HT1080 (cell line): ENCODE measurements at places on chromosomes 2 and 18.

DNA sequence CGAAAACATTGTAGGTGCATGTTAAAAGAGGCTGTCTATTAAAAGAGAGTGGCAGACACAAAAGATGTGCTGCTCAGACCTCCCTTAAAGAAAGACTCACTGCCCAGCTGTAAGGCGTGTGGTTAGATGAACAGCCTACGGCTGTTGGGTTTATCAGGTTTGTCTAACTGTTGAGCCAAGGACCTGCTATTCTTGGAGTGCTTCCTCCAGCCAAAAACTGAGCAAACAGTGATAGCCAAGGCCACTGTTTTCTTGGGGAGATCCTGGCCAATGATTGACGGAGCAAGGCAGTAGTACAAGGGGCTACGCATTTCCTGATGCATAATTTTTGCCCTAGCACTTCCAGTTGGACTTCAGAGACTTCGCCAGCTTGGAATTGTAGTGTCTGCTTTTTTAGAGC, 1.4 kb upstream of the RAB3GAP1 start:
- no peak for DNase-seq

- no peak for DNase-seq
Observed at GRCh38 chr2:26884486-26884885, 36.6 kb downstream of the DPYSL5 start.

DNA sequence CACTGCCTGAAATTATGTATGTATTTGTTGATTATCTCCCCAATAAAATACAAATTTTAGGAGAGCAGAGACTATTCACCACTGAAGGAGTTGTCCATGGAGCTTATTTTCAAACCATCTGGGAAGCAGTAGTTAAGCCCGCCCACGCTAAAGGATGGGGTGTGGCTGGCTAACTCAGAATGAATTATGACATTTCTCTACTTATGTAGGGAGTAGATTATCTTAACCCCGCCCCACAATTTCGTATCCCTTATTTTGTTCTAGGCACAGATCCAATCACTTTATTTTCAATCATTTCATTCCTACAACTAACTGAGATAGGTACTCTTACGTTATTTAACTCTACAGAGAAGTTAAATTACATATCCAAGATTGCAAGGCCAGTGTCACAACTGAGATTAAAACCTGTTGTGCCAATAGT, 1.4 kb upstream of the LAPTM4A start:
- peak; percentile 60 for DNase-seq

- DNase-seq = peak; percentile 21
Observed at GRCh38 chr2:27489118-27489497, 435 bp downstream of the IFT172 start.

DNA sequence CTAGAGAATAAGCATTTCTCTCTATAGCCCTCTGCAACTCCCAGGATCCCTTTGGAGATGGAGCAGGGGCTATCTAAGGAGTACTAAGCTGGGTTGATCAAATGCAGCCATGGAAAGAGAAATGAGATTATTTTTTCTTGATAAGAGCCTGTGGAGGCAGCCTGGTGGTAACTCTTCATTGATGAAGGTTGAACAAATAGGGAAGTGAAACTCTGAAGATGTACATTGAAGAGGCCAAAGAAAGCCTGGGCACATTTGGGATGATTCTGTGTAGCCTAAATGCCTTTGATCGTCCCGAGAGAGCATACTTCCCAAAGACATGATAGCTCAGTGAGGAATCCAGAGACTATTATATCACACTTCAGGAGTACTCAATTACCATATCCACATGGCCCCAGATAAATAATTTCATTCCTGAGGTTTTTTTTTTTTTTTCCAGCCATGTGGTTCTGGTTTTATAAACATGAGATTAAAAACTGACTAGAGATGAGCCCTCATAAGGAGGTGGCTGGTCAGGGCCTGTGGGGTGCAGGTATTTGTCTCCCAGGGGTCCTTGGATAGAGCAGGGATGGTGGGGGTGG, 192.5 kb downstream of the TPGS2 start:
- no peak for DNase-seq

- DNase-seq = no peak
Observed at GRCh38 chr18:80238651-80239260, 8.6 kb downstream of the PARD6G start.

DNA sequence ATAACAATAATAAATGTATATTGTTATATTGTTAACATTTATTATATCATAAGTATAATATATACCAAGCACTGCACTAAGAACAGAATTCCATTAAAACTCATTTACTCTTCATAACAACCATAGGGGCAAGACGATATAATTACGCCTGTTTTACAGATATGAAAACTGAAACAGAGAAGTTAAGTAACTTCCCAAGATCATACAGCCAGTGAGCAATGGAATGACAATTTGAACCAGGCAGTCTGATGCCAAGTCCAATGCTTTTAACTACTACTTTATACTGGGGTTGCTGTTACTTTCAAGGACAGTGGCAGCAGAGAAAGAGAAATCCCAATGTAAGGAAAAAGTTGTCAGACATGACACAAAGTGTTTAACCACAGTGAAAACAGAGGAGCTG, 338.8 kb upstream of the ID2 start:
- no peak for DNase-seq

GRCh38 chr2:25714740-25715139, 41.4 kb upstream of the DTNB start:
- DNase-seq = peak; percentile 46

GRCh38 chr2:179250848-179251504, 13.7 kb downstream of the SESTD1 start:
- no peak for DNase-seq

DNA sequence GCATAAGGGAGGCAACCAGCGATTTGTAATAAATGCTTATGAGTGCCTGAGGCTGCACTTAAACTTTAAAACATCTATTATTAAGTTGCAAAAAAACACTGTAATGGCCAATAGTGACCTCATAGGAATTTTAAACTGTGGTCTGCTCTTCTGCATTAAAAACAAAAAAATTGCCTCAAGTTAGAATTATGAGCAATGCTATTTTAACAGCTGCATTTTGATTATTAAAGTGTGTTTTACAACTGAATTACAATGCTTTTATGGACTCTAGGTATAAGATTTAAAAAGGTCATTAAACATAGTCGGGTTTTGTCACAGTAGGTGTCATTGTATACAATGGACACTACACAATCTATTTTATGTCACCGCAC, 528.7 kb upstream of the FANCL start:
- DNase-seq = no peak

DNA sequence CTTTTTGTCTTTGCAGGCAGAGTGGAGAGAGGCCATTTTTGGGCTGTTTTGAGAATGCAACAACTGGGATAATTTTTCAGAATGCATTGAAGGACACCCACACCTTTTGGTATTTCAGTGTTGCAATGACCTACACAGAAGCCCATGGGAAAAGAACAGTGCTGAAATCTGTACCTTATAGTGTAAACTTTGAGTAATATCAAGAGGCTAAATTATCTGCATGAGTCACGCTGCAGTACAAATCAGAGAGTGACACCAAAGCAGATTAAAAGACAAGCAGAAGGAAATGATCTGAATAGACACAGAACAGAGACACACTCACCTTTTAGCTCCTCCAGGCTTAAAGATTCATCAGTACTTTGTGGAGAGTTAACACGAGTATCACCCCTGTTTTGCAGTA, 265.3 kb downstream of the PAX3 start:
- peak; percentile 37 for DNase-seq

DNA sequence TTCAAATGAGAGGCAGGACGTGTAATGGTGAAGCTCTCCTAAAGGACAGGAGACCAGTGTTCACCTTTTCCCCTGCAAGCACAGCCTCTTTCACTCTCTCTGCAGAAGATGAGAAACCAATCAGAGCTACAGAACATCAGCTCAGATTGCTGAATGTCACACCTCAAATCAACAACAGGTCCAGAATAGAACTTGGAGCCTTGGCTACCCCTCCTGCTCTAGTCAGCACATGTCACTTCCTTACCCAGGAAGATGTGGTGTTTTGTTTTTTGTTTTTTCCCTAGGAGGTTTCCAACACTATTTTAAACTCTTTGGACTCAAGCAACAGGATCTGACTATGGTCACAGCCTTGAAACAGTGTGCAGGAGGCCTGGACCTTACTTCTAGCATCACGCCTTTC, 41.3 kb upstream of the PCBP1 start:
- no peak for DNase-seq

GRCh38 chr2:30109856-30110255, 37.0 kb upstream of the YPEL5 start:
- DNase-seq = no peak

DNA sequence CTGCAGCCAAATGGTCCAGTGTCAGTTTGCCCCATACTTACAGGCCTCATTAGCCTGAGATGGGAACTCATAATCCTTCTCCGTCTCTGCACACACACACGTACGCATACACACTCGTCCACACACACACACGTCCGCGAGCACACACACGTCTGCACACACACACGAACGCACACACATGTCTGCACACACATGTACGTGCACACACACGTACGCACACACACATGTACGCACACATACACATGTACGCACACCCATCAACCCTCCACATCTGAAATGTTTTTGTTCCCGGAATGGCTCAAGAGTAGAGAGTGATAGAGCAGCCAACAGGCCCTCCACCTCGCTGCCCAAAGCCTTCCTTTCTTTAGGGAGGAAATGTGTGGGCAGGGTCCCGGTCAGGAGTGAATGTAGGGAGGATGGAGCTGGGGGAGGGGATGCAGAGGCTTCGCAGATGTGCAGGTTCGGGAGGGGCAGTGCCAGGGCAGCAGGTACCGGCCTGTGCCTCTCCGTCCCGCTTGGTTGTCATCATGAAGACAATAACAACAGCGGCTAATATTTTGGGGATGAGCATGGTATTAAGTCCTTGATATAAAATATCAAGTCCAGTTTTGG, 52.7 kb downstream of the PTGR3 start:
- DNase-seq = no peak

DNA sequence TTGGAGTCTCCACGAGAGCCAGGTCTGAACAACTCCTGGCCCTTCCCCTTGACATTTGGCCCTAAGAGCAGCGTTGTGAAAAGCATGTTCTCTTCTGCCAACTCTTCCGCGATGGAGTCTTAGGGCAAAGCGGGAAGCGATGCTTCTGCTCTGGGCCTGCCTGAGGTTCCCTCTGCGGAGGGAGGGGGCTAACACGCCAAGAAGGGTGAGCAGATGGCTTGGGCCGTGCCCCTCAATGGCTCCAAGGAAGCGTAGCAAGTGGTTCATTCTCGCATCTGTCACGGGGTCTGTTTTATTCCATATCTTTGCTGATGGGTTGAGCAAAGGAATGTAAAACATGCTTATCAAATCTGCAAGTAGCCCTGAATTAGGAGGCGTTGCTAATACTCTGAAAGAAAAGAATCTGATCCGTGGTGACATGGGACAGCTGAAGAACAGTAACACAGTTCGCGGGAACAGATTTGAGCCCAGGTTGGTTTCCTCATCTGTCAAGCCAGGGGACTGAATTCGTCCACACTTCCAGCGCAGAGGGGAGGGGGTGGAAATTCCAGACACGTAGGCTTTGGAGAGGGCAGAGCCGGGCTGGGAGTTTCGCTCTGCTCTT, 38.0 kb downstream of the DNMT3A start:
- DNase-seq = no peak

DNA sequence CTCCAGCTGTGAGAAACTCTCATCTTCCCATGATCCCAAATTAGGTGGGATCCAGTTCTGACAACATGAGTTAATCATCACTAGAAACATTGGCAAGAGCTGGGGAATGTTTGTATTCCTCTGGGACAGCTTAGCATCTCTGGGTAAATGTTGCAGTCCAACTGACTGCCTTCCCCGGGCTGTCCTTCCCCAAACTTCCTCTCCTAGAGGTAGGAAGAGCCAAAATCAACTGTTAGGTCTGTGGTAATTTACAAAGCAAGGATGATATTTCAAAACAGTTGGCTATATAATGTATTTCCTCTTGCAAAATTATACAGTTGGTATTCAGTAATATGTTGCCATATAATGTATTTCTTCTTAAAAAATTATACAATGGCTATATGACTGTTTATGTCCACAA, 148.5 kb downstream of the MGAT5 start:
- DNase-seq = no peak
